Activated naive CD4-positive, alpha-beta T cell treated with anti-CD3 and anti-CD28 coated beads for 36 hours (primary cell): ENCODE measurements at places on chromosomes 6 and 20. TPM values are rescaled to one million over a fixed set of nuclear protein-coding genes. Genes with fewer than 3 reads are reported as not detected.

DNA sequence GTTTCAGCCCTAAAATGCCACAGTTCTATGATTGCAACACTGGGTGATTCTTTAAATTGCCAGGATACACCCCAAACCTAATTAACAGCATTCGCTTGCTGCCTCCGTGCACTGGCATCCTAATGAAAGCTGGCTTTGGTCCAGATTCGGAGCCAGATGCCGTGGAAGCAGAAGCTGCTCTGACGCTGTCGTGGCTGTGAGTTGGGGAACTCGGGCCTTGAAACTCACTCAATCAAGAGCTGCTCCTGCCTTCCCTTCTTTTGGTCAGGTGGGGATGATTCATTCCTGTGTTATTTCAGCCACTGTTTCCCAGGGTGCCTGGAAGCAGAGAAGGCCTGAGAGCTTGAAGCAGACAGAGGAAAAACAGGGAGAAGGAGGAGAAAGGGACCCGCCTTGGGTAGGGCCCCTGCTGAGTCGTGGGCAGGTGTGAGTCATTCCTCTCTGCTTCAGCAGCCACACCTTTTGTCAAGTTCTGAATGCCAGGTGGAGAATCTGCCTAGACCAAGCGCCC is 36.2 kb upstream of the DSP start:
- no peaks in the 10 kb centered on the region for H3K36me3 ChIP-seq
- H3K27me3 ChIP-seq, result no peaks in the 10 kb centered on the region
- H3K4me3 ChIP-seq, result no peak overlapping the region

DNA sequence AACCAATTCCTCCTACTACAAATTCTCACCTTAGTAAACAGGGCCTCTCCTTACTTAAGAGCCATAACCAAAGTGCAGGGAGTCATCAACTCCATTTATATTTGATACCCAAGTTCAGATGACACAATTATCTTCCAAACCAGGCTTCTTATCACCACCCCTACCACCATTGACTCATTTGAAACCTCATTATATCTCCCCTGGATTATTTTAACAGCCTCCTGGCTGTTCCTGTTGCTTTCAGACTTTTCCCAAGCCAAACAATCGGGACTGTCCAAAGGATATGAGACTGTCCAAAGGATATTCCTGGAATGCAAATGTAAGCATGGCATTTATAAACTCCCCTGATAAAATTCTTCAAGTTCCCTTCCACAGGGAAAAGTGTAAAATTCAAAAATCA is 394.3 kb downstream of the MAFB start:
- H3K27me3 ChIP-seq, result no peaks in the 10 kb centered on the region
- H3K4me3 ChIP-seq, result no peak overlapping the region
- no peak overlapping the region for H3K27ac ChIP-seq
- H3K36me3 ChIP-seq, result no peaks in the 10 kb centered on the region

DNA sequence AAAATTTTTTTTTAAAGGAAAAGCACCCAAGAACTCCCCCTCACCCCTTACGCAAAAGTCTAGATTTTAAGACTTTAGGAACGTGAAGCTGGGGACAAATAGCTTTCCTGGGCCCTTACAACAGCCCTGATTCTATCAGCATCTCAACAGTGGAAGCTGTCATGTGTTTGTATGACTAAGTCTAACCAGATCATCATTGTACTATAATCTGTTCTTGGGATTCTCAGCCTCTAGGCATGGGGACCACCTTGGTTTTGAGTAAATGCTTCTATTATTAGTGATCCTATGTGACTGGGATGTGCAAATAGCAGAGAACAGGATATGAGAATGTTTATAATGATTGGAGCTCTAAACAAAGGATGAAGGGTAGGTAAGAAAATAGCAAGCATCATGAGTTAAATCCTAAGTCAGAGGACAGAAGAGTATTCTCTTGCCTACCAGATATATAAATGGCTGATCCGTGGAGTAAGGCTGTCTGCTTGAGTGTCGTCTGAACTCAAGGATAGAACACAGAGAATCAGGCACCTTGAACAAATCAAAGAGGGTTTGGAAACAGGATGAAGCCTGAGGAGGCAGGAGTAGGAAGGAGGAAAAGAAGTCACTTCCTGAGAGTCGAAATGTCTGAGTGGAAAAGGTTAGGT is 105.7 kb upstream of the FAM184A start:
- DNase-seq, result no peak
- H3K4me3 ChIP-seq, result no peak overlapping the region
- H3K36me3 ChIP-seq, result peaks cover 21% of the 10 kb centered on the region

Gene RPP40
- 8.2 TPM for total RNA-seq

DNA sequence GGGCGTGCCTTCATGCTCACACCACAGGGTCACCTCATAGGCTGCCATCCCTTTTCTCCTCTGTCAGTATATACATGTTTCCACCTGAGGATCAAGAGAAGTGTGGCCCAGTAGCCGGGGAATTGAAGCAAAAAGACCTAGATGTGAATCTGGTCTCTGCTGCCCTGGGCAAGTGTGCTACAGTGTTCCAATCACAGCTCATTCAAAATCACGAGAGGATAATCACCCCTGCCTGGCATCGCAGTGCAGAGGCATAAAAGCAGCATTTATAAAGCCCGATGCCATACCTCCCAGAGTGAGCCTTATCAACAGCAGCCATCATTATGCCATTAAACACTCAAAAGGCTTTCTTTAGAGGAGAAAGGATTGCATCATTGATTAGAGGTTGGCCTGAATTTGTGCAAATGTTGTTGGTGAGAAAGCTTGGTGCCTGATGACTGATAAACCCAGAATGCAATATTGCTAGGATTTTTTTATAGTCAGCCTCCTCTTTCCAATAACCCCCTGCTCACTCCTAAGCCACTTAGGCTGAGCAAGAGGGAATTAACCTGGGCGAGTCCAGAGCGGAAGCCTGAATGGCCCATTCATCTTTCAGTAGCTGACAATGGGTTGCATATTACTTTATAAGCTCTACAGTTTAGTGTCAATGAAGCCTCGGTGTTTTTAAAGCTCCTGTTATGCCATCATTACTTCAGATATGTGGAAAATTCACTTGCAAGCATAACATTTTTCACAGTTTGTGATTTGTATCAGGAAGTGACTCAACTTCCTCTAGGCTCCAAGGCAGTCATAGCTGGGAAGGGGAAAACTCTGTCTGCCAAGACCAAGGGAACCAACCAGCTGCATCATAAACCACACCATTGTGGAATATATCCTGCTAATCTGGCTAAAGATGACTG is 92.5 kb upstream of the NXT1 start:
- no peak for DNase-seq
- peaks cover 9% of the 10 kb centered on the region for H3K27me3 ChIP-seq

Gene PROCR
- total RNA-seq, result 1.7 TPM

Gene KIAA1755
- not detected for total RNA-seq
